Activated gamma-delta T cell (primary cell): ENCODE measurements at places on chromosomes 3 and 15.

DNA sequence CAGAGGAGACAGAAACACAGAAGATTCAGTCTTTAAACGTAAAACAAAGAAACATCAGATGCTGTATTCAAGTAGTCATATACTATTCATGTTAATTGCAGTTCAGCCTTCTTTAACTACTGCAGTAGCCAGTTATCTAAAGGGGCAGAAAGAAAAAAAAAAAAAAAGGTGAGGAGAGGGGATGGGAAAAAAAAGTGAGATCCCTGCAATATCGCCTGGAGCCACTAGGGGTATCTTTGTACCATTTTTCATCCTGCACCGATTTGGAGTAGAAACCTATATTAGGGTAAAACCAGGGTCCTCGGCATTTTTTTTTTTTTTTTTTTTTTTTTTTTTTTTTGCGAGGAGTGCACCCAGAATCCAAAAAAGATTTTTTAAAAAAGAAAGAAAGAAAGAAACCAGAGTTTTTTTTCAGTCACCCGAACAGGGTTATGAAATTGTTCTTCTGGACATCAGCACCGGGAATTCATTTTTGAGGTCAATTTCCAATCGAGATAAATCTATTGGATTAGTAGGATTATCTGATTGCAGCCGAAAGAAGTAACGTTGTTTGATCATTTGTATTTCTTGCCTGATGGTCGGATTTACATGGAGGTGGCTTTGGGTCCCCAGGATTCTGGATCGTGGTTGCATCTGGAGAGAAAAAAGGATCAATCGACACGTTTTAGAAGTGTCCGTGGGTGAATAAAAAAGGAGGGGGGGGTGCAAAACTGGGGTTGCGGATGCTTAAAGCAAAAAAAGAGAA lies 186.7 kb downstream of the NLGN1 start:
- DNase-seq = no peak

DNA sequence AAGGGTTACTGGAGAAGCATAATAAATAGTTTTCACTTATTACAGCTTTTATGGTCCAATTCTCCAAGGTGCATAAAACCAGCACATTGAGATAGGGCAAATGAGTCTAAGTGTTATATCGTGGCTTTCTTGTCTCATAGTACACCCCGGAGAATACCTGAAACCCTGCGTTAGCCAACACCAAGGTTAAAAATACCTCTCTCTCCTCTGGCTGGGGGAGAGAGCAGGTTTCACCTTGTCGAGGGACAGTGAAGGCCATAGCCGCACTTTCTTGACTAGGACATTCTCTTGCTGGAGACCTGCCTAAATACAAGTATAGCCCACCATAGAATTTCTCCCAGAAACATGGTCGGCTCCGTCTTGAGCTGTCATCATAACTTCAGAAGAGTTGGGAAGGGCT lies 51.4 kb upstream of the ATOSA start:
- DNase-seq = no peak

DNA sequence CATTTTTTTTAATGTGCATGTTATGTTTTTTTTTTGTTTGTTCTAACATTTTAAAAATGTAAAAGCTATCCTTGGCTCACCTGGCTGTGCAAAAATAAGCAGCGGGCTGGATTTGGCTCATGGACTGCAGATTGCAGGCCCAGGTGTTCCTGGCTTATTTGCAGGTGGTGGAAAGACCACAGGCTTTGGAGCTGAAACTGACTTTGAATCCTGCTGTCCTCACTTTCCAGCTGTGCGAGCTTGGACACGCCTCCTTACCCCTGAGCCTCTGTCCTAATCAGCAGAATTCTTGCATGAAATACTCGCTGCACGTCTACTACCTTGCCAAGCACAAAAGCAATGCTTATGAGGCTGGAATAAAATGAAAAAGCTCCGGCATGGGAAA lies 188.7 kb upstream of the TPM1 start:
- DNase-seq = no peak

GRCh38 chr3:46955801-46956259 lies 20.7 kb downstream of the CCDC12 start:
- DNase-seq = no peak

GRCh38 chr3:13480340-13481318 lies 523 bp downstream of the HDAC11 start:
- peak; percentile 51 for DNase-seq

DNA sequence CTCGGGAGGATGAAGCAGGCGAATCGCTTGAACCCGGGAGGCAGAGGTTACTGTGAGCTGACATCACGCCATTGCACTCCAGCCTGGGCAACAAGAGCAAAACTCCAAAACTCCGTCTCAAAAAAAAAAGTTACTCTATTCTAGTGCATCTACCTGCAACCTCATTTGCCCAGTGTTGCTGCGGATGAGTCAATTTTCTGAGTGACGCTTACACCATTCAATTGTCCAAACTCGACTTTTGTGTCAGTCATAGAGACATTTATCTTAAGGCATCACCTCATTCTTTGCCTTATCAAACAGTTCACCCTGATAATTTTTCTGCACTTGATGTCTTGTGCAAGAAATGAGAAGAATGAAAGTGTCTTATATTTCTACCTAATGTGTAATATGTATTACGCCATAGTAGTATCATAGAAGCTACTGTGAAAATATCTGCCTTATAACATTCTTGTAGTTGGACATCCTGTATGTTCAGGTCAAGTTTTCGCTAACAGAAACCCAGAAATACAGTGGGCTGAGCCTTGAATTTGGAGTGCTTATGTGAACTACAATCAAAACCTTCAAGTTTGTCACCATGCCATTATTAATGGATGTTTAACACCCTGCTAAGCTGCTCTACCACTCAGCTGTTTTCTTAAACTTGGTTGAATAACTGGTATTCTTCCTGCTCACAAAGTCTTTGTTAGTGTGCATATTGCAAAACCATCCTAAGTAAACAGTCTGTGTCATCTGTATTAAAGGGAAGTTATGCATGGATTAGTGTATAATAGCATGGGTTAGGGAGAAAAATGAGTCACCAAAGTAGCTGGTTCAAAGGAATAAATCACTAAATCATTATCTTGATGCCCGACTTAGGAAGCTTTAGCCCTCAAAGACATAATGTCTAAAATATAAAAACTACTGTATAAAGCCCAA lies 531.0 kb upstream of the NR2F2 start:
- DNase-seq = no peak
